ENCODE measurements at places on chromosomes 16 and 17.

DNA sequence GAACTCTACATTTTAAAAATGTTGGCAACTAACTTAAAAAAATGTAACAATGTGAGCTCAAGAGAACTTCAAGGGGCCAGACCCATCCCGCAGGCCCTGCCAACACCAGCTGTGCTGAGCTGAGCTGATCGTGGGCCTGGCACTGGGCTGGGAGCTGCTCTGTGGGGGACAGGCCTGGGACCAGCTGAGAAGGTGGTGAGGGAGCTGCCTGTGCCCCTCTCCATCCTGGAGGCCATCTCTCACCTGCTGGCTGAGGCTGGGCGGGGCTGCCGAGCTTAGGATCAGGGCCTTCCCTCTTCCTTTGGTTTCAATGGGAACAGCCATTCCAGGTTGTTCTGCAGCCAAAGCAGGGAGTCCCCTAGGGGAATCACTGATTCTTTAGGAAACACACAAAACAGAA lies 58.2 kb downstream of the IL21R start:
- DNase-seq = no peak

DNA sequence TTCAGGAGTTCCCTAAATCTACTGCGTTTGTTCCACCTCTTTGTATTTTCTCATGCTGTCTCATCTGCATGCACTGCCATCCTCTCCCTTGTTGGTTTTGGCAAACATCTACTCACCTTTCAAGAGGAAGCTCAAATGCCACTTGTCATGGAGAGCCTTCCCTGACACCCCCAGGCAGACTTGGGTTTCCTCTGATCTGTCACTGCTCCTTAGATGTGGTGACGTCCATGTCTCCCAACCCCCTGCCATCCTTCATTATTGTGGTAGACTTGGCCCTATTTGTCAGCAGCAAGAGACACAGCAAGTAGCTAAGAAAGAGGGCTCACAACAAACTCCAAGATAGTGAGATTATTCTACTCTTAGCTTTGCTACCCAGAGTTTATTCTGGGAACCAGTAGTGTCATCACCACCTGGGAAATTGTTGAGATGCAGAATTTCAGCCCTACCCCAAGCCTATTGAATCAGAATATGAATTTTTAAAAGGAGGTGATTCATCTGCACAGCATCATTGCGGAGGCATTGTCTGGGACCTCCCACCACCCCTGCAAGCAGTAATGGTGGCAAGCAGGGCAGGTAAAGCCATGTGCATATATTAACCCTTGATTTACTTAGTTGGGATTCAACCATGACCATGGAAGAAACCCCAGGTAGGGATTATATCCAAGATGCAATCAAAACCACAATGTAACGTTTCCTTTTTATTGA lies 248.9 kb downstream of the SHISA9 start:
- DNase-seq = no peak

DNA sequence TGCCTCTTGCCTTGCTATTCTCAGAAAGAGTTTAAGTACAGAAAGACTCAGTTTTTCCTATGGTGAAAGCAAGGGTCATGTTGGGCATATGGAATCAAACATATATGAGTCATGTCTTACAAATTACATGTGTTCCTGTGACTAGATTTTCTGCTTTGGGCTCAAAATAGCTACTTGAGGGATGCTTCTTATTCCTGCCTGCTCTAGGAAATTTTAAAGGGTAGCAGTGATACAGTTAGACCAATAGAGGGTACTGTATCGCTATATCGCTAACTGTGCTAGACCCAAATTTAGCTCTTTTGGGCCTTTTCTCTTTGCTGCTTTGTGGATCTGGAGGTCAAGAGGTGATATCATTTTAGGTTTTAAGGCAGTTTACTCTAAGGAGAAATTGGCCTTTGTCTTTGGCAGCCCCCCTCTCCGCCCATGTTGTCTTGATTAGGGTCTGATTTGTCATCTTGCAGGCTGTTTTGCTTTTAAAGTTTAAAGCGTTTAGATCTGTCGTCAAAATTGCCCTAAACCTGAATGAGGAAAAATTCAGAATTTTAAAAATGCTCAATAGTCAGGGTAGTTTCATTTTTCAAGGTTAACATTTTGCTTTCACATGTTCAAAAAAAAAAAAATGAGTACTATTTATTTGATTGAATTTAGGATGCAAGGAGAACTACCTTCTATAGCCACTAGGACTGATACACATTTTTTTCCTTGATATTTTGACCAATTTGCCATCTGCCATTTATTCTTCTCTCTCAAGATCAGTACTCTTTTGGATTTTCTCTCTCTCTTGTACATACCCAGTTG lies 8.8 kb downstream of the NFATC3 start:
- no peak for DNase-seq

- DNase-seq = no peak
Measured at GRCh38 chr16:9316615-9317014, 225.2 kb downstream of the HAPSTR1 start.

- no peak for DNase-seq
Measured at GRCh38 chr16:84665843-84666242, 17.5 kb downstream of the KLHL36 start.

- DNase-seq = no peak
Measured at GRCh38 chr17:21814776-21815175, 122.5 kb downstream of the KCNJ18 start.

GRCh38 chr17:76076146-76076764 lies 1.7 kb downstream of the GALR2 start:
- no peak for DNase-seq

DNA sequence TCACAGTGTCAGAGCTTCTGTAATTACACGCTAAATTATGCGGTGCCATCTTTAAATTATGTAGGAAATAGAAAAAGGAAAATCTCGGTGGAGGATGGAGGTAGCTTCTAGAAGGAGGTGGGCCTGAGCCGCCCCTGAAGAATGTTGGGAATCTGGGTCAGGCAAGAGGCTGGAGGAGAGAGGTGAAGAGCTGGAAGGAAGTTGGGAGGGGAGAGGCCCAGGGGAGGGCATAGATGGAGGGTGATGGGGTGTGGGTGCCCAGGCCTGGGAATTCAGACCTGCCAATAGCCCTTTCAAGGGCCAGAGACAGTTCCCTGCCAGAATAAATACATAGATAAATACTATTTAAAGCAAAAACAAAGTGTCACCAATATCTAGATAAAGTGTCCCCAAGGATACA lies 415.0 kb upstream of the HSBP1 start:
- no peak for DNase-seq

GRCh38 chr16:79121906-79122305 lies 478.6 kb downstream of the MAF start:
- no peak for DNase-seq

GRCh38 chr16:67001726-67002125 lies 13.3 kb downstream of the CES4A start:
- no peak for DNase-seq

GRCh38 chr16:74279266-74279665 lies 17.3 kb upstream of the PSMD7 start:
- no peak for DNase-seq

DNA sequence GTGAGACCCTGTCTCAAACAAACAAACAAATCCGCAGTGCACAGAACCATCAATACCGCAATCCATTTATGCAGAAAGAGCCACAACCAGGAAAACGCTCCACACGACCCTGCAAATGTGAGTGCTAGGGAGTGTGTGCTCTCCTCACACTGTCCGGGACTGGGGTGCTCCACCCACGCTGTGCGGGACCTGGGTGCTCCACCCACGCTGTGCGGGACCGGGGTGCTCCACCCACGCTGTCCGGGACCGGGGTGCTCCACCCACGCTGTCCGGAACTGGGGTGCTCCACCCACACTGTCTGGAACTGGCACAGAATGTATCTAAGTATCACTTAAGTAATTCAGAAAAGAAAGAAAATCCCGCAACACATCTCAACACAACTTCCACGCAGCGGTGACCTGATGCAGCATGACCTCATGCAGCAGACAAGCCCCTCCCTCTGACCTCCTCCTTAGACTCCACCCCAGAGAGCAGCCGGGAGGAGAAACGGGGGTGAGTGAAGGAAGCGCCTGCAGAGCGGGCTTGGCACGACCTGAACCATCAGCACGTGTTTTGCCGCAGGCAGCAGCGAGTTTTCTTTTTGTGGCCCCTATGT lies 38.5 kb downstream of the ZNF276 start:
- no peak for DNase-seq

DNA sequence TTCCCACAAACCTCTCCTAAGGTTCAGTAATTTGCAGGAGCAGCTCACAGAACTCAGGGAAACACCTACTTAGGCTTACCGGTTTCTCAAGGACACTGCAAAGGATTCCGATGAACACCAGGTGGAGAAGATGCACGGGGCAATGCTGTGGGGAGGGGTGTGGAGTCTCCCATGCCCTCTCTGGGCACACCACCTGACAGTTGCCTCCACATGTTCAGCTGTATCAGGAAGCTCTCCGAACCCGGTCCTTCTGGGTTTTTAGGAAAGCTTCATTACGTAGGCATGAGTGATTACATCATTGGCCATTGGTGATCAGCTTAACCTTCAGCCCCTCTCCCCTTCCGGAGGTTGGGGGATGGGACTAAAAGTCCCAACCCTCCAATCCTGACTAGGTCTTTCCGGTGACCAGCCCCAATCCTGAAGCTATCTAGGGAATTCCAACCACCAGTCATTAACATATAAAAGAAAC lies 21.6 kb downstream of the C17orf58 start:
- DNase-seq = no peak

DNA sequence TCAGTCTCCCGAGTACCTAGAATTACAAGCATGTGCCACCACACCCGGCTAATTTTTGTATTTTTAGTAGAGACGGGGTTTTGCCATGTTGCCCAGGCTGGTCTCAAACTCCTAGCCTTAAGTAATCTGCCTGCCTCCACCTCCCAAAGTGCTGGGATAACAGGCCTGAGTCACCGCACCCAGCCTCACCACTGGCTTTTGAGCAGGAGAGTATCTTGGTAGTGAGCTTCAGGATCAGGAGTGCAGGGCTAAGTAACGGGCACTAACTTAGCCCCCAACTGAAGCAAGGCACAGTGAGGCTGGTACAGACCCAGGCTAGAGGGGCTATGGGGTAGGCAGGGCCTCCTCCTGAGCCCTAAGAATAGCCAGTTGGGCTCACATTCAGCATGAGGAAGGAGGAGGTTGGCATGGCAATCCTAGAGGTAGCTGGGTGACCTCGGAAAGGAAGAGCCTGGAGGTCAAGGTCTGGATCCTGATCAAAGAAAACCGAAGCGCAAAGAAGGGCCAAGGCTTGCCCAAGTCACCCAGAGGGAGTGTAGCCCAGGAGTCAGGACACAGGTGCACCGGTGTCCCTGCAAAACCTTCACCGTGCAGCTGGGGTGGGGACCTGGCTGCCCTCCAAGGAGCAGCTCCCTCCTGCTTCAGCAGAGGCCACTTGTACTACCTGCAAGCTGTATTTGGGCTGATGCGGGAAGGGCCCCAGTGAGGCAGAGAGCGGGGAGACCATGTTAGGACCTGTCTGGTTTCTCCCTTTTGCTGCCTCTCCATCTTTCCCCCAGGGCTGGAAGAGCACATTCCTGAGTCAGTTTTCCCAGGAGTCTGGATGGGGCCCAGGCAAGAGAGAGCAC lies 1.3 kb upstream of the ADGRG5 start:
- no peak for DNase-seq

DNA sequence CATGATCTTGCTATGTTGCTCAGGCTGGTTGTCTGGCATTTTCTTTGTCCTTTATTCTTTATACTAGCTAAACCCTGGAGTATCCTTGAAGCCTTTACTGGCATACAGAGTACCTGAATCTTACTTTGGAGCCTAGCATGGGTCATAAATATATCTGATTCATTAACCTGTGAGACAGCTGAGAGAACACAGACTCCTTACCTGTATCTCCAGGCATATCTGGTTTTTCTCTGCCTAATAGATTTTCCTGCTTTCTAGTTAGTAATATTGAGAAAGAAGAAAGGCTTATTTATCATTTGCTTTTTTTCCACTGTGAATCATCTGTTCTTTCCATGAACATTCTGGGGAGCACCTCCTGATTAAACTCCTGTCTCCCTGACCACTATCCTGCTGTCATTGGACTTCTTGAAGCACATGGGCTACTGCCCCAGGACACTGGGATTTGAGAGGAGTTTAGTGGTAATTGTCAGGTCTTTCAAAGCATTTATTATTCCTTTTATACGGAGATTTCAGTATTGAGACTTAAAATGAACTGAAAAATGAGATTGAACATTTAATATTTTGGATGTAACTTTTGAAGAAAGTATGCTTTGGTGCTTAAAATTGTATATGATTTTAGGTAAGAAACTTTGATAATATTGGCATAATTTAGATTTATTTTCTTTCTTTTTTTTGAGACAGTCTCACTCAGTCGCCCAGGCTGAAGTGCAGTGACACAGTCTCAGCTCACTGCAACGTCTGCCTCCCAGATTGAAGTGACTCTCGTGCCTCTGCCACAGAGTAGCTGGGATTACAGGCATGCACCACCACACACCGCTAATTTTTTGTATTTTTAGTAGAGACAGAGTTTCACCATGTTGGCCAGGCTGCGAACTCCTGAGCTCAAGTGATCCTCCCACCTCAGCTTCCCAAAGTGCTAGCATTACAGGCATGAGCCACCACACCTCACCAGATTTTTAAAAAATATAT lies 8.6 kb downstream of the PDP2 start:
- DNase-seq = no peak

DNA sequence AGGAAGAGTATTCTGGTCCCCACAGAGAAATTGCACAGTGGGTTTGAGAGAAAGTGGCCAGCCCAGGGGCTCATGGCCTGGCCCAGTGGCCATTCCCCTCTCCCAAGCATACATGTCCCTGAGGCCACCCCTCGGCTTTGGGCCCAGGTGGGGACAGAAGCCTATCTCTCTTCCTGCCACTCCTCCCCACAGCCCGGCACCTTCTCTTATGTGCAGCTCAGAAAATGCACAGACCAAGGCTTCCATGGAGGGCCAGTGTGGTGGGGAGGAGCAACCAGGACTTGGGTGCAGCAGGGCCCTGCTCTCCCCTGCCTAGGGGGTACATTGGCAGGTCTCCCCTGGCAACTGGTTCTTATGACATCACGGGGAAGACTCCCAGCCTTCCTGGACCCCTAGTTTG lies at the start of gene C16orf90:
TSS of gene C16orf90 (minus strand) at position 314 of the 400 bp plus-strand sequence. CDS start at position 246, 68 bp downstream.
- no peak for DNase-seq

- peak; percentile 75 for DNase-seq
Measured at GRCh38 chr17:73343168-73343634, 31.4 kb upstream of the CDC42EP4 start.

DNA sequence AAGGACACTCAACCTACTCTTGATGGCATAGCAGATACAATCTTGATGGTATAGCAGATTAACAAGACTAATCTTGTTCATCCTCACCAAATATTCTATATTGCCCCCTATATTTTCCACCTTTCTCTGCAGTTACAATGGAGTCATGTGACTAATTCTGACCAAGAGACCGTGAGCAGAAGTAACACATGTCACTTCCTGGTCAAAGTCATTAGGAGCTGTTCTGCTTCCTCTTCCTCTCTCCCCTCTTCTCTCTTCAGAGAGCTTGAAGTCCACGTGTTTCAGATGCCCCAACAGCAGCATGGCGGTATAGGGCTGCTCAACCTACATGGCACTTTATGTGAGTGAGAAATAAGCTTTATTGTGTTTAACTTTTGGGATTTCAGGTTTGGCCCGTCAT lies 55.3 kb upstream of the ERCC4 start:
- DNase-seq = no peak

DNA sequence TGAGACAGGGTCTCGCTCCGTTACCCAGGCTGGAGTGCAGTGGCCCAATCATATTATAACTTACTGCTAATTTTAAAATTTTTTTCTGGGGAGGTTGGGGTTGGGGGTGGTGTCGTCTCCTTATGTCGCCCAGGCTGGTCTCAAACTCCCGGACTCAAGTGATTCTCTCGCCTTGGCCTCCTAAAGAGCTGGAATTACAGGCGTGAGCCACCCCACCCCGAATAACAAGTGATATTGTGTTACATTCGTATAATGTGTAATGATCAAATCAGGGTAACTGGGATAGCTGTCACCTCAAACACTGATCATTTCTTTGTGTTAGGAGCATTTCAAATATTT lies 16.2 kb upstream of the KPNA2 start:
- no peak for DNase-seq
